ENCODE measurements at places on chromosomes 4 and X.
A peak's percentile ranks its signal among the peaks of the same experiment; 100 is the strongest.

GRCh38 chrX:85611926-85612325, 232.5 kb upstream of the POF1B start:
- peak; percentile 7 for DNase-seq

- no peak for DNase-seq
Observed at GRCh38 chr4:101262683-101263082, 84.6 kb downstream of the PPP3CA start.

- DNase-seq: no peak
Observed at GRCh38 chr4:114728426-114728825, 129.8 kb downstream of the UGT8 start.

- DNase-seq: no peak
Observed at GRCh38 chr4:1964971-1965370, 43.8 kb downstream of the NELFA start.

DNA sequence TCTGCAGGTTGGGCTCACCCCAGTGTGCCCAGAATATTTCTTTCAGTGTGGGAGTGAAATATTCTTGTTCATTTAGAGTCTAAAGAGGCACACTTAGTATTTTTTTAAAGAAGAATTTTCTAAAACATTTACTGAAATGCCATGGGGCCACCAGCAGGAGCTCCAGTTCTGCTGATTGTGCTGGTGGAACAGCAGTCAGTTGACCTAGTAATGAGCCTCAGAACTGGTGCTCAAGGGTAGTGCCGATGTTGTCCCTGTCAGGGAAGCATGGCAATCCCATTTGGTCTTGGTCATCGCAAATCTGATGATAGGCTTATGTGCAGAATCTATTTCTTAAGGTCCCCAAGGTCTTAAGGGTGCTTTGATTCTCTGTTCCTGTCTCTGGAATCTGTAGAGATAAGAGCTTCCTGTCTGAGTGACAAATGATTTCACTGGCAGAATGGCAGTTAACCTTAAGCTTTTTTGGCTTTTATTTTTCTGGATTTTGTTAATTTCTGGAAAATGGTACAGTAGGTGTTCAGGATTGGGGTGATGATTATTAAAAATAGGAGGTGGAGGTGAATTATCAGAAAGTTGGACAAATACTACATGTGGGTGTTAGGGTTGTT, 31.3 kb downstream of the JADE1 start:
- DNase-seq: no peak

- DNase-seq: no peak
Observed at GRCh38 chr4:125097729-125098128, 217.0 kb upstream of the FAT4 start.

DNA sequence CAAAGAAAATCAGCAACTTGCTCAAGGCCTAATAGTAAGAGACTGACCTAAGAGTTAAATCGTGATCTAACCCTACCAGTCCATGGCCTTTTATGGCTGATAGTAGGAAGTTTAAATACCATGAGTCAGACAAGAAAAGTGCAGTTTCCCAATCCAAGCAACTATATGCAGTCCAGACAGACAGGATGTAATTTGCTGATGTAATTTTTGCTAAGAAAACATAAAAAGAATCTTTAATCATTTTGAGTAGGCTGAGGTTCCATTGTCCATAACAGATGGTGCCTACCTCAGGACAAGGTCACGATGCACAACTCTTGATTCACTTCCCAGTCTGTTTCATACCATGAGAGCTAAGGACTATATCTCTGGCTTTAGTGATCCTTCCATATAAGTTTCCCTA, 317.5 kb upstream of the GRIA3 start:
- no peak for DNase-seq
